Neural progenitor cell (in vitro differentiated cells): ENCODE measurements at places on chromosomes 2 and 18. TPM values are rescaled to one million over a fixed set of nuclear protein-coding genes. Genes with fewer than 3 reads are reported as not detected.

Gene POTEE
- 4.8 and 6.5 TPM in 2 replicates for total RNA-seq

DNA sequence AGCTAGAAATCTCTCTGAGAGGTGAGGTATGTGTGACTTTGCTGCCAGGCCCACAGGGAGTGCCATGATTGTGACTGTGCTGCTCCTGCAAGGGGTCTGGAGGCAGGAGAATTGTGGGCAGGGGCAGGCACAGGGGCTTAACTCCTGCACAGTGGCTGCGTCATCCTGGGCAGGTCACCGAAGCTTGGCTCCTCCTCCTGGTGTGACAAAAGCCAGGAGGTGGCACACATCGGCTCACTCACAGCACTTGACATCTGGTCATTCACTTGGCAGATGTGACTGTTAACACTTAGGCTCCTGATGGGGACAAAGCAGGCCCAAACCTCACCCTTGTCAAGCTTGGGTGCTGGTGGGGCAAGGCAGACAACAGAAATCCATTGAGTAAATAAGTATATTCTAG is 36.4 kb upstream of the GLI2 start:
- H3K4me1 ChIP-seq = no peaks in the 10 kb centered on the region
- H3K4me3 ChIP-seq = no peak overlapping the region
- H3K27me3 ChIP-seq = peaks cover 23% of the 10 kb centered on the region
- no peaks in the 10 kb centered on the region for H3K36me3 ChIP-seq

- no peak overlapping the region for H3K27ac ChIP-seq
- H3K36me3 ChIP-seq = no peaks in the 10 kb centered on the region
- H3K4me3 ChIP-seq = no peak overlapping the region
- peaks cover 37% of the 10 kb centered on the region for H3K4me1 ChIP-seq
Measured at GRCh38 chr2:73987109-73987947, 2.6 kb downstream of the TET3 start.

Gene APCDD1
- total RNA-seq = 1.9 and 4.7 TPM in 2 replicates

- H3K36me3 ChIP-seq = no peaks in the 10 kb centered on the region
- no peak overlapping the region for H3K27ac ChIP-seq
- H3K4me3 ChIP-seq = no peak overlapping the region
- H3K27me3 ChIP-seq = no peaks in the 10 kb centered on the region
- DNase-seq = no peak
Measured at GRCh38 chr18:73758446-73758845, 389.2 kb downstream of the FBXO15 start.

- H3K27me3 ChIP-seq = no peaks in the 10 kb centered on the region
- no peaks in the 10 kb centered on the region for H3K4me1 ChIP-seq
- H3K4me3 ChIP-seq = no peak overlapping the region
- no peaks in the 10 kb centered on the region for H3K36me3 ChIP-seq
- no peak overlapping the region for H3K27ac ChIP-seq
- DNase-seq = no peak
Measured at GRCh38 chr2:98697651-98698337, 33.1 kb downstream of the MGAT4A start.

Gene LRP1B
- total RNA-seq = 0.09 TPM in 1 of 2 replicates, not detected in the other

Gene INPP5D
- total RNA-seq = 2.9 and 4.2 TPM in 2 replicates

GRCh38 chr2:169757778-169758177 is 24.1 kb downstream of the KLHL23 start:
- no peak overlapping the region for H3K4me3 ChIP-seq
- no peak overlapping the region for H3K27ac ChIP-seq
- H3K4me1 ChIP-seq = no peaks in the 10 kb centered on the region
- DNase-seq = no peak

GRCh38 chr2:52703004-52703403 is 1064.6 kb upstream of the CHAC2 start:
- H3K36me3 ChIP-seq = no peaks in the 10 kb centered on the region
- no peak overlapping the region for H3K27ac ChIP-seq
- H3K4me1 ChIP-seq = peaks cover 11% of the 10 kb centered on the region
- H3K27me3 ChIP-seq = no peaks in the 10 kb centered on the region
- DNase-seq = no peak

DNA sequence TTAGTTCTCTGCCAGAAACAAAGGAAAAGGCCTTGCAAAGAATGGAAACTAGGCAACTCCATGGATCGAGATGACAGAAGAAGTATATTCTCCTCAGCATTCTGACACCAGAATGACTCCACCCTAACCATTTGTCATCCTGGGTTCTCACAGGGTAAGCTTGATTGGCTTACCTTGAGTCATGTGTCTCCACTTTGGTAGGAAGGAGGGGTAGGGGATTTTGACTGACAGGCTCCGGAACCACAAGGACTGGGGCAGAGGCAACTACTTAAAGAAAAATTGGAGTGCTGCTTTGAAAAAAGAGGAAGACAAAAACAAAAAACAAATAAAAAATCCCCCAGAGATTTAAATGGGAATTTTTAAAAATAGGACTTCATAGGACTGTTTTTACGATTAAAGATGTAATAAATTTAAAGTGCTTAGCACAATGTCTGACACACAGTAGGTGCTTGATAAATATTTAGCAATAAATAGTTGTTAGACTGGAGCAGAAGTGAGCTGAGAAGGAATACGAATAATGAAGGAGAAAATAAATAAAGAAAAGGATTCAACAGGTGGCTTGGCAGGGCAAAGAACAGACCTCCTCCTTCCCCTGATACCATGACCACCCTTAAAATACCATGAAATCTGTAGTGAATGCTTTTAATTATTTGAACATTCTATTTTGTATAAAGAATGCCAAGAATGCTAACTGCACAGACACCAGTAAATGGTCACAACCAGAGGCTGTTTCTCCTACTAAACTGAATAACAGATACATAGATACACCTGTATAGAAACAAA is 230.2 kb downstream of the CDCA7 start:
- no peaks in the 10 kb centered on the region for H3K27me3 ChIP-seq
- no peak overlapping the region for H3K27ac ChIP-seq
- no peaks in the 10 kb centered on the region for H3K4me1 ChIP-seq
- no peak for DNase-seq
- no peaks in the 10 kb centered on the region for H3K36me3 ChIP-seq

DNA sequence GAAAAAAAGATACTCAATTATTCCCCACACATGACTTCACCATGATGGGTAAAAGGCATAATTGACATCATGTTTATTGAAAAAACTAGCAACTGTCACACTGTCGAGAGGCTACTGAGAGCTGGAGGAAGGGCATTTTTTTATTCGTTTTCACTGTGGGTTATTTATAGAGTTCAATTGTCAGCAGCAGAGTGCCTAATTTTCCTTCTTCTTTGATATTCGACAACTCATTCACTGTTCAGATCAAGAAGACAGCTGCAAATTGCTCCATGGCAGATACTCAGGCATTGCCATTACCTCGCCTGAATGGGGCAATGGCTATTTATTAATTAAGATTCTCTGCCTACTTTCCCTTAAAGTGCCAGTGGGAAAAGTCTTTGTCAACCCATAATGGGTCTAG is 197.5 kb upstream of the NRP2 start:
- no peak for DNase-seq
- H3K27me3 ChIP-seq = no peaks in the 10 kb centered on the region

DNA sequence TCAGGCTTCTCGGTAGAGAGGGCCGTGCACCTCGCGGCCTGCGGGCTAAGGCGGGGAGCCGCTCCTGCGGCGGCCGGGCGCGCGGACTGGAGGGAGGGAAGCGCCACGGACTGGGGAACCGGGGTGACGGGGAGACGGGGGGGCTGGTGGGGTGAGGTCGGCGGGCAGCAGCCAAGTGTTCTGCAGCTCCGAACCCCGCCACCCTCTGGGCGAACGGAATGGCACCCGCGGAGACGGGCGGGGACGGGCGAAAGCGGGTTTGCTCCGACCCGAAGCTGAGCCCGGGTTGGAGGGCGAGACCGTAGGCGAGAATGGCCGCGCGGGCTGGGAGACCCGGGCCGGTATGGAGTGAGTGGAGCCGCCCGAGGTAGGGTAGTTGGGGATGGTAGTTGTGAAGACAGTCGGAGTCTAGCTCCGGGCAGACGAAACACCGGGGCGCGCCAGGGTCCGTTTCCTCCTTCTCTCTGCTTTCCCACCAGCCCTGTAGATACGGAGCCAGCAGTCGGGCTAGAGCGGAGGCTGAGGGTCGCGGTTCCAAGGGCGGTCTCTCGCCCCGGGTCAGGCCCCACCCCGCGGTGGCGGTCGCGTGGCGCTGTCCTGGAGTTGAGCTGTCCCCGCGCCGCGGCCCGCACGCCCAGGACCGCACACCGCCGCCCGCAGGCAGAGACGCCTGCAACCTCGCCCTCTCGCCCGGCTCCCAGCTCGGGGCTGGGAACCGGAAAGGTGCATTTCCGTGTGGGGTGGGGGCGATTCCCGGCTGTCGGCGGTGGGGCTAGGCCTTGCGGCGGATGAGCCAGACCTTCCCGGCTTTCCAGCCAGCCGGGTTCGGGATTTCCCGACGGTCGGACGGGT is 160.3 kb upstream of the SIX2 start:
- peaks cover 100% of the 10 kb centered on the region for H3K27me3 ChIP-seq
- DNase-seq = peak; percentile 68
- H3K36me3 ChIP-seq = no peaks in the 10 kb centered on the region
- H3K27ac ChIP-seq = no peak overlapping the region

Gene IL36RN
- total RNA-seq = not detected in 2 replicates

Gene GPAT2
- not detected in 2 replicates for total RNA-seq

DNA sequence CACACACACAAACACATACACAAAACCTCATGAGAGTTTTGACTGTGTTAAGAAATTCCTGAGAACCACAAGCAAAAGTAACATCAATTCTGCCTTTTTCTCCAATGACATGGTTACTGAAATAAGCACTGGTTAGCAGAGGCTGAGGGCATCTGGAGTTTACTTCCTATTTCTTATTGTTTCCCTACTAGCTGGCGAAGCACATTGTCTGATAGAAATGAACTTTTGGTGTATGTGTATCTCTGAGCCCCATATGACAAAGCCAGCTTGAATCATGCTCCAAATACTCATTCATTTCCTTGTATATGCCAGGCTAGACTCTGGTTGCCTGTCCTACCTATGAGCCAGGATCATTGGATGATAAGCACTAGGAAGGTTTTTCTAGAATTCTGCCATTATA is 203.1 kb downstream of the NCKAP5 start:
- no peak overlapping the region for H3K4me3 ChIP-seq
- no peaks in the 10 kb centered on the region for H3K27me3 ChIP-seq
- H3K36me3 ChIP-seq = no peaks in the 10 kb centered on the region
- peaks cover 8% of the 10 kb centered on the region for H3K4me1 ChIP-seq

Gene RFX8
- 0.12 and 0.37 TPM in 2 replicates for total RNA-seq

Gene RUFY4
- not detected in 2 replicates for total RNA-seq

- H3K4me1 ChIP-seq = peaks cover 7% of the 10 kb centered on the region
- no peak for DNase-seq
- no peak overlapping the region for H3K4me3 ChIP-seq
- H3K27ac ChIP-seq = no peak overlapping the region
Measured at GRCh38 chr2:159960414-159960813, 102.0 kb downstream of the PLA2R1 start.

Gene FAM124B
- total RNA-seq = 0.15 TPM in 1 of 2 replicates, not detected in the other

DNA sequence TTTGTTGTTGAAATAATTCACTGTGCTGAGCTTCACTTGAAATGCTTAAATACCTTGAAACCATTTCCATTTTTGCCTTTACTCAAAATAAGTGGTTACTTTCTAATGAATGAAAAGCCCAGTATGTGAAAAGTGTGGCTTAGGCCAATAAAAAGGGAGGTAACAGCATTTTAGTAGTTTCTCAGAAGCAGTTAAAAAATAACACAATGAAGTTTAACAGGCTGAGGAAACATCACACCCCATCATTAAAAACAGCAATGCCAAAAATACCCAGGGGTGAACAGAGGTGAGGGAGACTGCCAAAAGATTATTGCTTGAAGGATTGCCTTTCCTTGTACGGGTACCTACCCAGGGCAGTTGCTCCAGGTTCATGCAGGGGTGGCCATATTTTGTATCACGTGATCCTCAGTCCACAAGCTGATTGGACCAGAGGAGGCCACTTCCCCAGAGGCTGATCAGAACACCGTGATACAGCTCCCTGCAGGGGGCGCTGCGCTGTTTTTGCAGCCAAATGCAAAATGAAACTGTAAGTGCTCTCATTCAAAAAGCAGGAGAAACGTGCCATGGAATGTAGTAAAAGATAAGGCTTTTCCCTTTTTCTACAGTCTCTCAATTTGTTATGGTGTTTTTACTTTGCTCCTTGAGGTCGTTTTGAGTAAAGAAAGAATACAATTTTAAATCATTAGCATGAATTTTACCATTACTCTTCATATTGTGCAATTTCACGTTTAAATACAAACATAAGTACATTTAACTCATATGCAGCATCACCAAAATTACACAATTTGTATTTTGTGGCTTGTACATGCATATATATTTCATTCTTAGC is 70.2 kb upstream of the SH3BP4 start:
- H3K27ac ChIP-seq = no peak overlapping the region
- H3K36me3 ChIP-seq = no peaks in the 10 kb centered on the region
- H3K27me3 ChIP-seq = no peaks in the 10 kb centered on the region

DNA sequence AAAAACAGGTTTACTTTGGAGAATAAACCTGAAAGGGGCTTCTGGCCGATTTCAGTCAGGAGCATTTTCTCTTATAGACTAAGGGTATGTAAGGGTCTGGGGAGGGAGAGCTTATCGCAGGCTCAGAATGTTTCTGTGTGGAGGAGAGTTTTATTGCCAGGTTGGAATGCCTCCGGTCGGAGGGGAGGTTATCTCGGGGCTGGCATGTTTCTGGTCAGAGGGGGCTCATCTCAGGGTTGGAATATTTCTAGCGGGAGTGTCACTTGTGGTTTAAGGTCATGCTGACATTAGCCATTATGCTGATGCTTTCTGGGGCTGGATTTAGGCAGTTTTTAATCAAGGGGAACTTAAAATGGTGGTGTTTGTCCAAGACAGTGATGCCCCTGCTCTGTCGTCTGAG is 333.6 kb downstream of the METTL4 start:
- H3K36me3 ChIP-seq = no peaks in the 10 kb centered on the region
- no peaks in the 10 kb centered on the region for H3K4me1 ChIP-seq
- no peak overlapping the region for H3K27ac ChIP-seq
- H3K4me3 ChIP-seq = no peak overlapping the region
- H3K27me3 ChIP-seq = no peaks in the 10 kb centered on the region
- no peak for DNase-seq

- H3K4me3 ChIP-seq = no peak overlapping the region
- H3K36me3 ChIP-seq = peaks cover 6% of the 10 kb centered on the region
- no peaks in the 10 kb centered on the region for H3K4me1 ChIP-seq
- H3K27me3 ChIP-seq = no peaks in the 10 kb centered on the region
Measured at GRCh38 chr18:21851327-21851961, 110.9 kb downstream of the MIB1 start.

GRCh38 chr18:34158881-34159690 is 65.6 kb downstream of the NOL4 start:
- no peak overlapping the region for H3K27ac ChIP-seq
- H3K4me1 ChIP-seq = peaks cover 3% of the 10 kb centered on the region
- peak; percentile 89 for DNase-seq
- H3K4me3 ChIP-seq = peak overlapping the region; percentile 54
- no peaks in the 10 kb centered on the region for H3K36me3 ChIP-seq
- H3K27me3 ChIP-seq = peaks cover 71% of the 10 kb centered on the region
